Renal cortical epithelial cell (primary cell): ENCODE measurements at places on chromosomes 5 and 9. TPM values are rescaled to one million over a fixed set of nuclear protein-coding genes. Genes with fewer than 3 reads are reported as not detected.

The CCDC183 gene
- 0.94 TPM in 1 of 2 replicates, not detected in the other for total RNA-seq

The PCDHA5 gene
- total RNA-seq = 0.94 TPM in 1 of 2 replicates, not detected in the other

The GAPT gene
- not detected in 2 replicates for total RNA-seq

The ANKRD18A gene
- 2.6 and 3.8 TPM in 2 replicates for total RNA-seq

The TAF11L10 gene
- not detected in 2 replicates for total RNA-seq

The SREK1IP1 gene
- 21.8 and 25.9 TPM in 2 replicates for total RNA-seq

The ZNF622 gene
- 53.3 and 98.3 TPM in 2 replicates for total RNA-seq

The SH2D3C gene
- total RNA-seq = 0.05 and 0.17 TPM in 2 replicates
